Esophagus muscularis mucosa (tissue), 4 donors: ENCODE measurements at places on chromosomes 5 and 9. TPM values are rescaled to one million over a fixed set of nuclear protein-coding genes. Genes with fewer than 3 reads are reported as not detected.

The ENTREP1 gene
- 16.2 TPM for total RNA-seq

The IFNA21 gene
- total RNA-seq, result not detected

GRCh38 chr5:155047818-155048217 is 34.3 kb downstream of the KIF4B start:
- no peaks in the 10 kb centered on the region for H3K36me3 ChIP-seq
- DNase-seq, result no peak
- H3K4me3 ChIP-seq, result no peak overlapping the region
- H3K27me3 ChIP-seq, result no peaks in the 10 kb centered on the region
- H3K4me1 ChIP-seq, result no peaks in the 10 kb centered on the region

The IFNA2 gene
- not detected for total RNA-seq

GRCh38 chr9:91164724-91165520 is 196.8 kb downstream of the AUH start:
- H3K27ac ChIP-seq, result no peak overlapping the region
- no peak for DNase-seq
- no peaks in the 10 kb centered on the region for H3K27me3 ChIP-seq
- no peaks in the 10 kb centered on the region for H3K36me3 ChIP-seq
- no peak overlapping the region for H3K4me3 ChIP-seq
- H3K4me1 ChIP-seq, result no peaks in the 10 kb centered on the region

DNA sequence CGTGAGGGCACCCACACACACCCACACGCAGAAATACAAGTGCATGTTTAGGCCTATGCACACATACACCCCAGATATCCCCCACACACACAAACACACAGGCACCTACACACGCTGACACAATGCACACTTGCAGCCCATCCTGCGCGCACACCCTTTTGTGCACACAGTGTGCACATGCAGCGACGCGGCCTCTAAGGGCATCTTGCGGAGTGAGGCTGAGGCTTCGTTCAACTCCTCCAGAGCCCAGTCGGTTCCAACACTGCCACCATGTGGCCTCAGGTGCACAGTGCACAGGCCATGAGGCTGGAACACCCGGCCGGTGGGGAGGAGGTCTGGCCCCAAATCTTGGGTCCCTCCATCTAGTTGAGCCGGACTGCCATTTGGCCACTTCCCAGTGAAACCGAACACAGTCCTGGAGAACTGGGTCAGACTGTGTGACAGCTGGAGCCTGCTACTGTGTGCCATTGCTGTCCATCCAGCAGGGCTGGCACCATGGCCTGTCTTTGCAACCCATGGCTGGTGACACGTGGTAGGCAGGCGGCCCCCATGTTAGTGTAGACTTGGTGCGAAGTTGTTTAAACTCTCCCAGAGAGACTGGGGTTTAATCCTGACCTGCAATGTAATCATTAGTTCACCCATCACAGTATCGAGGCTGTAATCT is 97.7 kb upstream of the MVB12B start:
- no peaks in the 10 kb centered on the region for H3K27me3 ChIP-seq
- H3K4me1 ChIP-seq, result no peaks in the 10 kb centered on the region
- no peak overlapping the region for H3K27ac ChIP-seq
- no peaks in the 10 kb centered on the region for H3K36me3 ChIP-seq
- DNase-seq, result peak; percentile 94
- H3K4me3 ChIP-seq, result no peak overlapping the region

GRCh38 chr5:106392766-106393165 is 1278.0 kb downstream of the EFNA5 start:
- no peak for DNase-seq
- H3K4me1 ChIP-seq, result no peaks in the 10 kb centered on the region

The DDX46 gene
- total RNA-seq, result 30.8 TPM

The MAP1B gene
- 963 TPM for total RNA-seq

GRCh38 chr9:12771891-12772290 is 2.9 kb upstream of the LURAP1L start:
- no peak overlapping the region for H3K27ac ChIP-seq
- DNase-seq, result no peak
- H3K4me1 ChIP-seq, result peaks cover 4% of the 10 kb centered on the region
- H3K36me3 ChIP-seq, result no peaks in the 10 kb centered on the region
- no peaks in the 10 kb centered on the region for H3K27me3 ChIP-seq
- H3K4me3 ChIP-seq, result no peak overlapping the region

DNA sequence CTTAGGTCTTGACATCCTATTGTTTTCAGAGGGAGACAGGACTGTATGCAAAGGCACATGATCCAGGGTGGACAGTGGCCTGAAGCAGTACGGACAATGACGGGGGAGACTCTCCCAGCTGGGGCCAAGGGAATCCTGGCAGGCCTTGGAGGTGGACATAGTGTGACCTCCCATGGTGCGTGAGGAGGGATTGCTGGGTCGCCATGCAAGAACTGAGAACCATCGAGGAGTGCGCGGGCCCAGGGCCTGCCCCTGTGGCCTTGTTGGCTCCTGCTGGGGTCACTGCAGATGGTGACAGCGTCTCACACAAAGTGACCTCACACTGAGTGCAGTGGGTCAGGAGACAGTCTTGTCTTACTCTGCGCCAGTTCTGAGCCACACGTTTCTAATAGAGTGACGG is 192.4 kb downstream of the GADD45G start:
- H3K27me3 ChIP-seq, result no peaks in the 10 kb centered on the region
- no peak for DNase-seq
- H3K27ac ChIP-seq, result no peak overlapping the region
- no peak overlapping the region for H3K4me3 ChIP-seq
- peaks cover 8% of the 10 kb centered on the region for H3K4me1 ChIP-seq
- no peaks in the 10 kb centered on the region for H3K36me3 ChIP-seq

GRCh38 chr5:149581192-149581861 is at the start of gene ARHGEF37:
ARHGEF37 (plus strand) TSS chr5:149581498; CDS start chr5:149597770, 16,272 bp downstream.
- peak within 1 kb of the TSS; percentile 87 for H3K27ac ChIP-seq
- H3K4me3 ChIP-seq, result peak within 1 kb of the TSS; percentile 70

DNA sequence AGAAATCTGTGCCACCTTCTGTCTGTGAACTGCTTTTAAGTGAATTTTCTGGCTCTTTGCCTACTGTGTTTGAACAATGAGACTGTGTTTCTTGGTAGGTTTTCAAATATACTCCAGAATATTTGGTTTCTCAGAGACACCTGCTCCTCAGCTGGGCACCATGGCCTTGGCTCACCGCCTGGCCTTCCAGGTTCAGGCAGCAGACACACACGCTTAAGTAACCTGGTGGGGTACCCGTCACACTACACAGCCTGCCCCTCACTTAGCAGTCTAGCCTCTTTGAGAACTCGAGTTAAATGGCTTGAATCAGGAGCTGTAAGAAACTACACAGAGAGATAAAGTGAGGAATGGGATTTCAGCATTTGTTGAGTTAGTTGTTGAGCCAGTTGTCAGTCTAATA is 530.5 kb downstream of the MTRR start:
- no peaks in the 10 kb centered on the region for H3K36me3 ChIP-seq
- no peak overlapping the region for H3K4me3 ChIP-seq
- no peak overlapping the region for H3K27ac ChIP-seq
- H3K27me3 ChIP-seq, result no peaks in the 10 kb centered on the region
- no peak for DNase-seq

DNA sequence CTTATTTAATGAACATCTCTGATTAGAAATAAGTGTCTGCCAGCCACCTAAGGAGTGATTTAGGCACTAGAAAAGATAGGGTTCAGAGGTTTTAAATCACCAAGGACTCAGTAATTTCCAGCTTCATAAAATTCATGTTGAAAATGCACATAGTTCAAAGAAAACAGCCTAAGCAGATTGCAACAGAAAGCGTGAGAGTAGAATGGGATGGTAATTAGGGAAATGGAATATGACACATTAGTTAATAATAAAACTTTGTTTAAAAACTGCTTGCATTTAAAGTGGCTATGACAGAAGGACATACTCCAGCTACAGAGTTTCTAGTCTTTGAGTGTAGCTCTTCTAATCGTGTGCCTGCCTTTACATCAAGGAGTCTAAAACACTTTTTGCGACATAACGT is 490.8 kb downstream of the TLE4 start:
- no peaks in the 10 kb centered on the region for H3K27me3 ChIP-seq
- no peaks in the 10 kb centered on the region for H3K36me3 ChIP-seq
- H3K4me1 ChIP-seq, result no peaks in the 10 kb centered on the region
- no peak overlapping the region for H3K4me3 ChIP-seq

- H3K27me3 ChIP-seq, result no peaks in the 10 kb centered on the region
- no peak for DNase-seq
- H3K4me1 ChIP-seq, result no peaks in the 10 kb centered on the region
- H3K36me3 ChIP-seq, result no peaks in the 10 kb centered on the region
These were observed 2403.4 kb upstream of the ACO1 start for GRCh38 chr9:29981013-29981412.

DNA sequence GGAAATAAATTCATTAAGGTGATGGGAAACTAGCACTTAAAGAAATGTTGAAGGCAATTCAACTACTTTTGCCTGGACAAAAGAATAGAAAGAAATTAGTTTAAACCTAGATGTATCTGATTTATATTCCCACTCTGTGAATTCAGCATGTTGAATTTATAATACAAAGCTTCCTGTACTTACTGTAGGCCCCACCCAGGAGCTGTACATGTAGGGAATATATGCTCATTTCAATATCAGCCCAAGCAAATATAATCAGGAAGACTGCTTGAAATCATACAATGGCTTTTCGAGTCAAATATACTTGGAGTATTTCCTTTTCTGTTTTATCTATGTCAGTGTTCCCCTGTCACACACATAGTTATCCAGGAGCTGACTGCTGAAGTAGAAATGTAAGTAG is 102.1 kb downstream of the OTULIN start:
- no peak overlapping the region for H3K27ac ChIP-seq
- no peaks in the 10 kb centered on the region for H3K4me1 ChIP-seq
- no peaks in the 10 kb centered on the region for H3K27me3 ChIP-seq

DNA sequence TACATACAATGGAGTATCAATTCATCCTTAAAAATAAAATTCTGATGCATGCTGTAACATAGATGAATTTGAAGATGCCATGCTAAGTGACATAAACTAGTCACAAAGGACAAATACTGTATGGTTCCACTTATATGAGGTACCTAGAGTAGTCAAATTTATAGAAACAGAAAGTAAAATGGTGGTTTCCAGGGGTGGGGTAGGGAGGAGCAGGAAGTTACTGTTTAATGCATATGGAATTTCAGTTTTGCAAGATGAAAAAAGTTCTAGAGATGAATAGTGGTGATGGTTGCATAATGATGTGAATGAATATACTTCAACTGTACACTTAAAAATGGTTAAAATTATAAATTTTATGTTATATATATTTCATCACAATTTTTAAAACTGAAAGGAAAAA is 57.3 kb upstream of the FNIP1 start:
- DNase-seq, result no peak
- H3K36me3 ChIP-seq, result no peaks in the 10 kb centered on the region
- peaks cover 4% of the 10 kb centered on the region for H3K4me1 ChIP-seq
- no peak overlapping the region for H3K4me3 ChIP-seq

DNA sequence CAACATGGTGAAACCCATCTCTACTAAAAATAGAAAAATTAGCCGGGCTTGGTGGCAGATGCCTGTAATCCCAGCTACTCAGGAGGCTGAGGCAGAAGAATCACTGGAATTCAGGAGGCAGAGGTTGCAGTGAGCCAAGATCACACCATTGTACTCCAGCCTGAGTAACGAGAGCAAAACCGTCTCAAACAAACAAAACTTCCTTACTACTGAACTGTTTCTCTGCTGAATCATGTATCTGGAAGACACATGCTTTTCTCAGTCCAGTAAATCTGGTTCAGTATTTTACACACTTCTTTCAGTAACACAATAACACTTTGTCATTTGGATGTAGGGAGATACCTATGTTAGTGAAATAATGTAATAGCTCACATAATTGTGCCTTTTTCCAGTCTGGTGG is 7.9 kb downstream of the TRMT10B start:
- peaks cover 3% of the 10 kb centered on the region for H3K4me1 ChIP-seq
- H3K27me3 ChIP-seq, result no peaks in the 10 kb centered on the region
- no peak for DNase-seq
- H3K4me3 ChIP-seq, result no peak overlapping the region
- H3K36me3 ChIP-seq, result peaks cover 24% of the 10 kb centered on the region

DNA sequence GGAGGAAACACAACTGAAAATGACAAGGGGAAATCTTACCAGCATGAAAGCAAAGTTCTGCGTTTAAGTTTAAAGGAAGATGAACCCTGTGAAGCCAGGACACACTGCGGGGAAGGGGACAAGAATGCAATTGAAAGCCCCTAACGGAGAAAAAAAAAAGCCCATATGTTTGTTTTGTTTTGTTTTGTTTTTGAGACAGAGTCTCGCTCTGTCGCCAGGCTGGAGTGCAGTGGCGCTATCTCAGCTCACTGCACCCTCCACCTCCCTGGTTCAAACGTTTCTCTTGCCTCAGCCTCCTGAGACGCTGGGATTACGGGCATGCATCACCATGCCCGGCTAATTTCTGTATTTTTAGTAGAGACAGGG is 2.9 kb downstream of the STK10 start:
- no peak for DNase-seq
- H3K27me3 ChIP-seq, result no peaks in the 10 kb centered on the region
- peaks cover 24% of the 10 kb centered on the region for H3K4me1 ChIP-seq
- no peaks in the 10 kb centered on the region for H3K36me3 ChIP-seq
- H3K27ac ChIP-seq, result peak overlapping the region; percentile 91

GRCh38 chr5:157450024-157450423 is 10.0 kb upstream of the NIPAL4 start:
- H3K27ac ChIP-seq, result peak overlapping the region; percentile 77
- H3K27me3 ChIP-seq, result no peaks in the 10 kb centered on the region
- no peaks in the 10 kb centered on the region for H3K36me3 ChIP-seq
- H3K4me1 ChIP-seq, result peaks cover 21% of the 10 kb centered on the region

GRCh38 chr9:120555839-120556238 is 24.1 kb downstream of the CDK5RAP2 start:
- H3K36me3 ChIP-seq, result peaks cover 7% of the 10 kb centered on the region
- H3K27me3 ChIP-seq, result no peaks in the 10 kb centered on the region
- no peak for DNase-seq

The CDC20B gene
- not detected for total RNA-seq

GRCh38 chr9:107942291-107942690 is 452.7 kb upstream of the KLF4 start:
- H3K36me3 ChIP-seq, result no peaks in the 10 kb centered on the region
- H3K4me3 ChIP-seq, result no peak overlapping the region
- H3K27ac ChIP-seq, result no peak overlapping the region
- no peaks in the 10 kb centered on the region for H3K27me3 ChIP-seq

- DNase-seq, result no peak
- H3K4me3 ChIP-seq, result no peak overlapping the region
- no peaks in the 10 kb centered on the region for H3K36me3 ChIP-seq
- H3K4me1 ChIP-seq, result no peaks in the 10 kb centered on the region
- no peaks in the 10 kb centered on the region for H3K27me3 ChIP-seq
These were observed 6.9 kb upstream of the SPATA31C1 start for GRCh38 chr9:87910821-87911220.

GRCh38 chr5:75668977-75669689 is 48.1 kb downstream of the POC5 start:
- no peaks in the 10 kb centered on the region for H3K4me1 ChIP-seq
- no peak overlapping the region for H3K4me3 ChIP-seq
- peaks cover 11% of the 10 kb centered on the region for H3K36me3 ChIP-seq
- H3K27ac ChIP-seq, result peak overlapping the region; percentile 49

DNA sequence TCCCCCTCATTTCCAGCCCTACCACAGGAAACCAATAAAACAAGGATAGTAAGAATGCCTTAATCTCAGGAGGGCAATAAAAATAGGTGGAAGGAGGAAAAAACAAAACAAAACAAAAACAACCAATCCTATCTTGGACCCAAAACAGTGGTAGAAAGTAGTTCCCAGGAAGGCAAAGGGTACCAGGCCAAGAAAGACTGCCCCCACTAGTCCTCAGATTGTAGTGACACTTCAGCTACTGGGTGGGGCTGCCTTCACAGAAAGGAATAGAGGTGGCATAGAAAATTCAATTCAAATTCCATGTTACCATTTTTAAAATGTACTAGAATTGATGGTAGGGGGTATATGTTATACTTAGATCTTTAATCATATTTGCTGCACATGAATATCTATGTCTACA is 59.3 kb downstream of the DPYSL3 start:
- peak overlapping the region; percentile 99 for H3K27ac ChIP-seq
